SJCRH30 (cell line): ENCODE measurements at places on chromosomes 6 and 20. TPM values are rescaled to one million over a fixed set of nuclear protein-coding genes. Genes with fewer than 3 reads are reported as not detected.

Gene BEND6
- total RNA-seq, result 0.48 and 0.93 TPM in 2 replicates

Gene CFAP61
- total RNA-seq, result 0.23 and 0.40 TPM in 2 replicates

- DNase-seq, result no peak
Measured at GRCh38 chr20:9928955-9929354, 90.1 kb upstream of the PAK5 start.

DNA sequence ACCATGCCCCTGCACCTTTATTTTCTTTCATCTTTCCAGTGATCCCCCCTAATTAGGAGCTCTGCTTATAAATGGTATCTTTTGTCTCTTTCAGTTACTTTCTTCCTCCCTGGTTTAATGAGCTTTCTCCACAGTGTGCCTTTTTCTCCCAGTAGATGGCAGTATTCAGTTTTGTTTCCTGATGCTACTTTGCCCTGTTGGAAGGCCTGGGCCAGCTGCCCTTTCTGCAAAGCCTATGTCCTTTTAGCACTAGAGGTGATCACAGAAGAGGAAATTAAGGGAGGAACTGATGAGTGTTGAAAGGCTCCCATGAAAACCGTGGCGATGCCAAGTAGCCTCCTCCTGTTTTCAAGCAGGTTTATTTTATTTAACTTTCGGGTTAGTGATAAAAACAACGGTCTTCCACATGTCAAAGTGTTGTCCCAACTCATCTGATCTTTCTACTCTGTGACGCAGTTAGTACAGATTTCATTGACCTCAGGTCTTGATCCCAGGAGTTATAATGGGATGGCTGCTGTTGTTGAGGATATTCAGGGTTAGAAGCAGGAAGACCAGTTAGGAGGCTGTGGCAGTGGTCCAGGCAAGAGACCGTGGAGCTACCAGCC, 184.2 kb upstream of the BMP2 start:
- peak; percentile 22 for DNase-seq

DNA sequence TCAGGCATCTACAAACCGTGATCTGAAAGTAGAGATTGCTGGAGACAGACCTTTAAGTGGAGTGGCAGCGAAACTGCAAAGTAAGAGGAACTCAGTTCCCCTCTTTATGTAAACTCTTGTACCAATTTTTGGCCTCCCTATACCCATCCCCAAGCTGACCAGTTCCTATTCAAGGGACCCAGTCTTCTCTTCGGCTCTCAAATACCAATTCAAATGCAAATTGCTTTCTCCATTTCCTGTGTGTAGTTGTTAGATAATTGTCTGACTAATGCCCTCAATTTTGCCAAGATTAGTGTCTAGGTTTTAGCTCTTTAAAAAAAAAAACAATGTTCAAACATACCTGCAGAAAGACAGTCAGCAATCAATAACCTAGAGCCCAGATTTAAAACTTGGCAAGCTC, 150.9 kb downstream of the EYA4 start:
- DNase-seq, result no peak

DNA sequence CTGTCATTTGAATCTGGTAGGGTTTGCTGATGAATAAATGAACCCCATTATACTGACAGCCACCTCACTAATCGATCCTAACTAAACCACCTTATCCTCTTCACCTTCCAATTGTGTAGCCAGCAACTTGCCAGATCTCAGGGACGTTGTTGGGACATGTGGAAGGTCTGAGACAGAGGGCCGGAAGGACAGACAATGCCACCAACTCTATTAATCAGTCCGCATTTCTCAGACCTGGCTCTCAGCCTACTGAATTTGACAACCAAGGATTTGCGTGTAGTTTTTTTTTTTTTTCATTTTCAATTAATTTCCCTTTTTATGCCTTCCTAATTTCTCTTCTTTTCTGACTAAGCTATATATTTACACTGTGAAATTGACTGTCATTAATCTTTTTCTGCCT, 122.5 kb downstream of the CARMIL1 start:
- DNase-seq, result no peak

- DNase-seq, result no peak
Measured at GRCh38 chr20:40992349-40993113, 36.1 kb upstream of the TOP1 start.

DNA sequence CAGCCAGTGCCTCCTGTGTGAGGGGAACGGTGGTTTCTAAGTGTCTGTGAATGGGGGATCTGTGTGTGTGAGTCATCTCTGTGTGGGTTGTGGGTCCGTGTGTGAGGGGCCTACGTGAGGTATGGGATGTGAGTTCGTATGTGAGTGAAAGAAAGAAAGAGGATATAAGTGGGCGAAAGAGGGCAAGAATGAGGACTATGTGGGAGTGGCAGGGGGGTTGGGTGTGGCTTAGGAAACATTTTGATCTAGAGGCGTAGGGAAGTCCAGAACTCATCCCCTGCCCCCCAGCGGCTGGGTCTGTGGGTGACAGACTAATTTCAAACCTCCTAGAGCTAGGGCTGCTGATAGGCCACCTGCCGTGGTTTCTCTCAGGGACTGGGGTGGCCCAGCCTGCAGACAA, 35.5 kb downstream of the DHX35 start:
- peak; percentile 71 for DNase-seq
